Activated T-helper 1 cell treated with anti-CD3 and anti-CD28 coated beads, Interleukin-12 subunit alpha, Interleukin-12 subunit beta, Interleukin-2, Interleukin-4 antibody, amounts not matched to agents 30 ng/mL and 10 ng/mL and 1 ng/mL, durations not matched to agents 14 hours and 24 hours and 36 hours (primary cell): ENCODE measurements at places on chromosomes 4 and X.

GRCh38 chr4:113270520-113271319 is 221.3 kb downstream of the ANK2 start:
- H3K4me1 ChIP-seq = no peaks in the 10 kb centered on the region
- no peak overlapping the region for H3K4me3 ChIP-seq

GRCh38 chr4:189098932-189099696 is 841.6 kb upstream of the FRG1 start:
- H3K27ac ChIP-seq = no peak overlapping the region
- no peak for DNase-seq

- no peak for DNase-seq
- H3K4me1 ChIP-seq = no peaks in the 10 kb centered on the region
- no peak overlapping the region for H3K4me3 ChIP-seq
- peaks cover 25% of the 10 kb centered on the region for H3K36me3 ChIP-seq
Observed at GRCh38 chr4:105248613-105249012, 101.9 kb downstream of the TET2 start.

GRCh38 chr4:141652161-141652778 is 15.9 kb downstream of the IL15 start:
- H3K4me1 ChIP-seq = no peaks in the 10 kb centered on the region
- no peaks in the 10 kb centered on the region for H3K36me3 ChIP-seq
- H3K27me3 ChIP-seq = peaks cover 2% of the 10 kb centered on the region
- DNase-seq = no peak
